ENCODE measurements at places on chromosomes 16 and 17.
A peak's percentile ranks its signal among the peaks of the same experiment; 100 is the strongest.

GRCh38 chr16:11177578-11178160 is 78.3 kb downstream of the SOCS1 start:
- no peak for DNase-seq

- no peak for DNase-seq
Measured at GRCh38 chr16:86324320-86324719, 186.0 kb upstream of the FOXF1 start.

DNA sequence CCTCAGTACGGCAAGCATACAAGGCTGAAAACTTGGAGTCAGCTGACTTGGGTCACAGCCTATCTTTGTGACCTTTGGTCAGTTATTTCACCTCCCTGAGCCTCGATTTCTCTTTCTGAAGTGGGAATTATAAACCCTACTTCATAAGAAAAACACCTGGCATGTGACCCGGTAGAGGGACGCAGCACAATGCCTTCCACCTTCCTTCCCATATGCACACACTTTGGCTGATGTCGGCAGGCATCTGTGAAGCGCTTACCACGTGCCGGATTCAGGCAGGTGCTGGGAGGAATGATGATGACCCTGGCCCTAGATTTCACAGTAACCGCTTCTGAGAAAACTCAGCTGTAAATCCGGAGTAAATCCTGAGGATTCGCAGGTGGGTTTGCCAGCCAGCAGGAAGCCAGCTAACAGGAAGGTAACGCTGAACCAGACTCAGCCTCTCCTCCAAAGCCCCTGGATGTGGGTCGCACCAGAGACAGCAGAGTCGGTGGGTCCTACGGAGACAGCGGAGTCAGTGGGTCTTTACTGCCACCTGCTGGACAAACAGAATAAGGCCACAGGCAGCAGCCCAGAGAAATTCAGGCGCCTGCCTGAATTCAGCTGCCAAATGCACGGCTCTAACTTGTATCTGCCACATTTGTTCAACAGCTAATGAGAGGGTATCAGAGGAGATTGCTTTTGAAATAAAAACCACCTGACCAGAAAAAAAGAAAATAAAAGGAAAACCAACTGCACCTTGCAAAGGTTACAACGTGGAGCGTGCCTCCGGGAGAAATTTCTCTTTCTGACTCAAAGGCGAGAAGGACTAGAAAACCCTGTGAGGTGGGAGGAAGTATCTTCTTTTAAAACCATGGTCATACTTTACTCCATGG is 16.6 kb downstream of the COPRS start:
- DNase-seq, result peak; percentile 37

GRCh38 chr16:55171241-55171640 is 152.8 kb upstream of the IRX6 start:
- no peak for DNase-seq

- DNase-seq, result no peak
Measured at GRCh38 chr17:29151567-29151966, 28.6 kb downstream of the MYO18A start.

DNA sequence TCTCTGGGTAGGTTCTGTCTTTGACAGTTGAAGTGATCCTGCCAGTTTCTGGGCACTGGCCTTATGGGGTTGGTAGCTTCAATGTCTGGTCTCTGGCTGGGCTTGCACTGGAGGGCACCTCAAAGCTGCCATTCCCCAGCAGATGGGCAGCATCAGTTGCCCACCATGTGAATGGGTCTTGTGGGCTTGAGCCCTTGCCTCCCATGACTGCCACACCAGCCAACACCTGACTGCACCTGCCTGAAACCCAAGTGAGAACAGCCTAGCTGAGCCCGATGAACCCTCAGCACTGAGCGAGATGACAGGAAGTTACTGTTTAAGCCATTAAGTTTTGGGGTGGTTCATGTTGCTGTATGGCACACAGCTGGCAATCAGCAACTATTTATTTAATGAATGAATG is 69.1 kb upstream of the AXIN2 start:
- DNase-seq, result no peak

DNA sequence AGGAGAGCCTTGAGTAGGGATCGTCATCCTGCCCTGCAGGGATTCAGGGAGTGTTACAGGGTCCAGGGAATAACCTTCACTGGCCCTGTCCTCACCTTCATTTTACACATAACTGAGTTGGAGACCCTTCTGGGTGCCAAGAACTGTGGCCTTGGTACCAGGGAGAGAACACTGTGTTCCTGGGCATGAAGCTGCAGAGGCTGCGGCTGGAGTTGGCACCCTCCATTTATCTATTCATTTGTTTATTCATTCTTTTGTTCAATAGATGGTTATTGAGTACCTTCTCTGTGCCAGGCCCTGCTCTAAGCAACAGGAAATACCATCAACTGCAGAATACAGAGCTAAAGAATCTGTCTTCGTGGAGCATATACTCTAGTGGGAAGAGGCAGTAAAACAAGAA is 6.7 kb downstream of the ABCC3 start:
- DNase-seq, result no peak

- DNase-seq, result no peak
Measured at GRCh38 chr17:42442196-42442565, 16.5 kb upstream of the ATP6V0A1 start.

DNA sequence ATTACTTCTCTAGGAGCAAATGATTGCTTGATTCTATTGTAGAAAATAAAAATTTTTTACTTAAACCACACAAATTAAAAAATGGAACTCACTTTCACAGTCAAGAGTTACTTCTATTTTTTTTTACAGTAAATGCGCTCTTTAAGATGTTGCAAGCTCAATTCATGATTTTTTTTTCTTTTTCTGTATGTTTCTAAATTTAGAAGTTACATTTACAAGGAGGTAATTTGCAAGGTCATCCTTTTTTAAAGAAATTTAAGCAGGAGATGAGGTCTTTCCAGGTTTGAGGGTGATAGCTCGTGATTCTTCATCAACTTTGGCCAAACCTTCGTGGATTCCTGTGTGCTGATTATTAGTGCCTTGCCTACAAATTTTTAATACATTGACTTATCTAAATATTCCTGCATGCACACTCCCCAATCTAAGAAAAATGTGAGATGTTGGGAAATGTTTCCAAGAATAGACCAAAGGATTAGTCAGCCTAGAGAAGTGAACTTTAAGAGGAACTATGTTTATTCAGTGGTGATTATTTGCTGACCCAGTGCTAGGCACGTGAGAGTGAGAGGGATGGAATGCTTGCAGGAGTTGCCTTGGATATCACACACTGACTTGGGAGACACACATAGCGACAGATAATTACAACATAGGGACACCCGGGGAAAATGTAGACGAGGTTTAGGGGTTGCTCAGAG is 429.8 kb downstream of the MAF start:
- DNase-seq, result no peak

DNA sequence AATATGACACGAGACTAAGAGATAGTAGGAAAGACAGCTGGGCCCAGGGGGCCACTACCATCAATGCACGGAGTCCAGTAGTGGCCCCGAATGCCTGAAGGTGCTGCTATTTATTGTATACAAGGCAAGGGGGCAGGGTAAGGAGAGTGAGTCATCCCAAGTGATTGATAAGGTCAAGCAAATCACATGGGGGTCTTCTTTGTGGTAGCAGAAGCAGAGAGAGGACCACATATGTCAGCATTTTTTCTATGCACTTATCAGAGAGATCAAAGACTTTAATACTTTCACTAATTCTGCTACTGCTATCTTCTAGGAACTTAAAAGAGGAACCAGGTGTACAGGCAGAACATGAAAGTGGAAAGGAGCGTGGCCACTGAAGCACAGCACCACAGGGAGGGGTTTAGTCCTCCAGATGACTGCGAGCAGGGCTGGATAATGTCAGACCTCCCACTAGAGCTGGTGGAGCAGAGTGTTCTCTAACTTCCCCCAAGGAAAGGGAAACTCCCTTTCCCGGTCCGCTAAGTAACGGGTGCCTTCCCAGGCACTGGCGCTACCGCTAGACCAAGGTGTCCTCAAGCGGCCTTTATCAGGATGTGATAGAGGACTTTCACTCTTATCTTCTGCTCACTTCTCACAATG is 26.4 kb upstream of the ARL4D start:
- no peak for DNase-seq

DNA sequence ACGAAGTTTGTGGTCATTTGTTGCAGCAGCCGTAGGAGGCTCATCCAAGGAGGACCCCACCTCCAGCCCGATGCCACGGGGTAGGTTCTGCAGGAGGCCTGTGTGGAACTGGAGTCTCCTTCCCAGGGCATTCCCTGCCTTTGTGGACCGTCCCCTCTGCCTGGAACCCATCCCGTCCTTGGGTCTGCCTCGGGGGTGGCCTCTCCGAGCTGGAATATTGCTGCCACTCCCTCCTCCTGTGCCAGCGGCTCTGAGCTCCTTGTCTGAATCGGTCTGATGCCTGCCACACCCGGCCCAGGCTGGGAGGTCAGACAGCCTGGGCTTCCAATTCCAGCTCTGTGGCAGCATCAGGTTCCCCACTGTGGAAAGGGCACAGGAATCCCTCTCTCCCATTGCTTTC is 18.8 kb downstream of the DOC2B start:
- no peak for DNase-seq

DNA sequence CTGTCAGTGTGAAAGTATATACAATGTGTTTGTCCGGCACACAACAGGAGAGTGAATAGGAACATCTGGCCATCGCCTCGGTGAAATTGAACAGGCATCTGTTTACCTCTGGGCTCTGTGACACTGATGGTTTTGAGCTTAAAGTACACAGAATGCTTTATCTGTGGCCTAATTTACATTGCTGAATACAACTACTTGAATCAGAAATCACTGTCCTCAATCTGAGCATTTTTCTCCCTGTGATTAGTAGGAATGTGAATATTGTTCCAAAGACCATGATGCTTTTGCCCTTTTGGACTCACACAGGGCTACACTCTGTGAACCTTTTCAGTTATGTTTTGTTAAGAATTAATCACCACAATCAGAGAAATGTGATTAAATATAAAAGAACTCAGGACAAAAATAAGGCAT is 323.0 kb upstream of the TBX2 start:
- no peak for DNase-seq

DNA sequence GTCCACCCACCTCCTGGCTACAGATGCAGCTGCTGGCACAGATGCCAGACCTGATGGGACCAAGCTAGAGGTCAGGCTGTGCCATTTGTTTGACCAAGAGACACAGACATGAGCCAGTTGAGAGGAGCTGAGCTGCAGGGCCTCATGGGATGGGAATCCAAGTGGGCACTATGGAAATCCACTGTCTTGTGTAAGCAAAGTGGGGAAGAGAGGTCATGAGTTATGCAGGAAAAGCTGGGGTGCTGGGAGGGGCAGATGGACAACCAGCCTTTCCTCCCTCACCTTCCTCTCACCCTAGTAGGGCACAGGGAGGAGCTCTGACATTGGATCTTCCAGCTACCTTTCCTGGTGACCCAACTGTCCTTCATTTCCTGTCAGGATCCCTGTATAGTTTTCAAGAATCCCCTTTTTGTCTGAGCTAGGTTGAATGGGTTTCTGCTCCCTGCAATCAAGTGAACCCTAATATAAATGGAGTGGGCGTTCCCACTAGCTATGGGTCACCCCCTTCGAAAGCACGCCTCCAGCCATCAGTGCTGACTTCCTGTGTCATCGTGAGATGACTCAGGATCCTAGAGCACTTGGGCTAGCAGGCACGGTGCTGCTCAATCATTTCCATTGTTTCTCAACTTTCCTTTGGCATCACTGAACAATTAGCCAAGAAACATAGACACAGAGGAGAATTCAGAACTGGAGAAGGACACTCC is 13.6 kb downstream of the ATPAF2 start:
- no peak for DNase-seq

DNA sequence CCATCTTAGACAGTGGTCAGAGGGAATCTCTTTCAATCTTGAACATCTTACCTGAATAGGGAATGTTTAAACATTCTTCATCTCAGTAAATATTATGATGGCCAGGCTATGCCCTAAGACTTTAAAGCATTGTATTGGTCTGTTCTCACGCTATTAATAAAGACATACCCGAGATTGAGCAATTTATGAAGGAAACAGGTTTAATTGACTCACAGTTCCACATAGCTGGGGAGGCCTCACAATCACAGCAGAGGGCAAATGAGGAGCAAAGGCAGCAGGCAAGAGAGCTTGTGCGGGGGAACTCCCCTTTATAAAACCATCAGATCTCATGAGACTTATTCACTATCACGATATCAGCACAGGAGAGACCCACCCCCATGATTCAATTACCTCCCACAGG is 55.3 kb upstream of the SOX9 start:
- no peak for DNase-seq

DNA sequence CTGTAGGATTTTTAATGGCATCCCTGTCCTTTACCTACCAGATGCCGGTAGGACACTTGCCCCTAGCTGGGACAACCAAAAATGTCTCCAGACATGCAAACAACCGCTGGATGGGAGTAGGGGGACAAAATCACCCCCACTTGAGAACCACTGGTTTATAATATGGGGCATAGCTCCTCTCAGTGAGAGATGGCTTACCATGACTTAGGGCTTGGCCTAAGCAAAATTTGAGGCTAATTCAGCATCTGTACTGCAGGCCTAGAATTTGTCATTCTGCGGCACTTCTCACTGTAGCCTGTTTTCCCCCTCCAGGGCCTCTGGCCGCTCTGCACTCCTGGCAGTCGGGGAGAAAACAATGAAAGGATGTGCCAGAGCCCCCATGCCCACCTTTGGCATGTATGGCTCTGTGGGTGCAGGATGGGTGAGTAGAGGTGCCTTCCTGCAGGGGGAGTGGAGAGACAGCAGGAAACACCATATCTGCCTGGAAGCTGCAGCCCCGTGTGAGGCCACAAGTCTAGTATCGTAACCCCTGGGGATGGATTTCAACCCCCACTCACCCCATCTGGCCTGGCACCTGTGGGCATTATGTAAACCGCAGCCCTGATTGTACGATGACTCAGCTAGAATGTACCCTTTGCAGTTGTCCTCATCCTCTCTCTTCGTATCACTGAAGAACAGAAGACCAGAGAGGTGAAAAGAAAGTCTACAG is 268.1 kb downstream of the SOX9 start:
- no peak for DNase-seq

DNA sequence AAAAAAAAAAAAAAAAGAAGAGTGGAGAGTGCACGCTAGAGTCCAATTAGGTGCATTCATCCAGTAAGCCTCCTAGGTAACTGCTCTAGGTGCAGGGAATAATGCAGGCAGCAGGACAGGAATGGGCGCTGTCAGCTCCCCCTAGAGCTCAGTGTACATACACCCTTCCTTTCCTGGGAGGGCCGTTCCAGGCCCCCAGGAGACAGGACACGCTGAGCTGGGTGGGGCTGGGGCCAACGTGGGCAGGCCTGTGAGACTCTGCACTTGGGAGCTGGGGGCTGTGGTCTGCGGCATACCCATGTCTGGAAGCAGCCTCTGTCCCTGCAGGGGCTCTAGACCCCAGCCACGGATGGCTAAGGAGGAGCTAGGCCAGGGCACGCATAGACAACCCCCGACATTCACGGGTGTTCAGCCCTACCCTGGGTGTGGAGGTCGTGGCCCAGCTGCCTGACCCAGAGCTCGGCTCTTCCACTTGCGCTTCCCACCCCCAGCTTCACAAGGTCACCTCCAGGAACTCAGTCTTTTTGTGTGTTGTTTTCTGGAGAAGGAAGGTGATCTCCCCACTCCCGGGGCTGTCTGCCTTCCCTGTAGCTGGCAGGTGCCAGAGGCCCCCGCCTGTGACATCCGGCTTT is 1.0 kb upstream of the ANTKMT start:
- DNase-seq, result no peak

DNA sequence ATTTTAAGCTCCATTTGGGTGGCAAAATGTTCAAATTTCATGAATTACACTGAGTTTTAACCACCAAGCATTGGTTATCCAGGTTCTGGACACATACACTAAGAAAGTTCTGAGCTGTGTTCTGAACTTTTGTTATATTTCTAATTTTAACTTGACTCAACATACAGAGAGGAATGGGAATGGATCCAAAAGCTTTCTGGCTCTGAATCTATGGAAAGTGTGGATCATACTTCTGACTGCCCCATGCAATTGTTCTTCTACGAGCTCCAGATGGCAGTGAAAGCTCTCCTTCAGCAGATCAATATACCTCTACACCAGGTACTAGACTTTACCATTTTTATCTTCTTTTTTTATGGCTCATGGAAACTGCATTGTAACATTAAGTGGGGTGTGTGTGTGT is 113.0 kb upstream of the NOG start:
- no peak for DNase-seq

All from activated CD4-positive, CD25-positive, alpha-beta regulatory T cell treated with anti-CD3 and anti-CD28 coated beads, Interleukin-2, amount 50 U/mL, for 16 hours (primary cell).